ENCODE measurements at places on chromosomes 11 and 22. TPM values are rescaled to one million over a fixed set of nuclear protein-coding genes. Genes with fewer than 3 reads are reported as not detected.

The KRTAP5-8 gene
- polyA plus RNA-seq = 0.14 TPM

The GSTT4 gene
- polyA plus RNA-seq = not detected

The KCNA4 gene
- not detected for polyA plus RNA-seq

The WNT11 gene
- polyA plus RNA-seq = 0.03 TPM

The SPON1 gene
- polyA plus RNA-seq = not detected

The CTSC gene
- polyA plus RNA-seq = 186 TPM

The SESN3 gene
- 1.6 TPM for polyA plus RNA-seq

The CARNS1 gene
- 0.14 TPM for polyA plus RNA-seq

GRCh38 chr11:1824221-1825038 lies 10.4 kb upstream of the SYT8 start:
- no peak for DNase-seq

DNA sequence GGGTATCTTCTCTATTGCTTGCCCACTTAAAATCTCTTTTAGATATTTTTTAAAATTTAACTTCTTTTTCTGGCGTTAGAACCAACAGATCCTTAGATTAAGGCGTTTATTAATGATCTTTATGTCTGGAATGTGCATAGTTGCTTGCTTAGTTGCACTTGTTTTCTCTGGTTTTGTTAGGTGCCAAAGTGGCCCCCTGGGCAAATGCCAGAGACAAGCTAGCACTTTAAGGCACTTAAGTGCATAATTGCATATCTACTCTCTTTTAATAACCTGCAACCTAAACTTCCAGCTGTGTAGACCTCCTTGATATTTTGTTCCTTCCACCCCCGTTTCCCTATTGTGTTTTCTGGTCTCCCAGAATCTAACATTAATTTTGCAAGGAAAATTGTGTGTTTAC lies 3.3 kb downstream of the RBM4 start:
- DNase-seq = no peak

DNA sequence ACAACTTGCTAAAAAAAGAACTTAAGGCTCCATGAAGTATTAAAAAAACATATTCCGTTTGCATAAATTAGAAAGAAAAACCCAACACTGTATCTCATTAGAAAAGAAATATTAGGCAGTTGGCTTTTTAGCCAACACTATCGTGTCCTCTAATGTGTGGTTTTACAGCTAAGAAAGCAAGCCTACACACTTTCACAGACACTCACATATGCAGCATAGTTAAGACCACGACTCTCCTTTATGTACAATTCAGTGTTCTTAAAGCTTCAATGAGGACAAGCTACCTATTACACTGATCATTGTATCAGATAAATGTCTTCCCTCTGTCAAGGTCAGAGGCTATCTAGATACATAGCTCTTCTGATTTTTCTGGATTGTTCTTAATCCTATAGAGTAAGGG lies 80.1 kb downstream of the PICALM start:
- no peak for DNase-seq

DNA sequence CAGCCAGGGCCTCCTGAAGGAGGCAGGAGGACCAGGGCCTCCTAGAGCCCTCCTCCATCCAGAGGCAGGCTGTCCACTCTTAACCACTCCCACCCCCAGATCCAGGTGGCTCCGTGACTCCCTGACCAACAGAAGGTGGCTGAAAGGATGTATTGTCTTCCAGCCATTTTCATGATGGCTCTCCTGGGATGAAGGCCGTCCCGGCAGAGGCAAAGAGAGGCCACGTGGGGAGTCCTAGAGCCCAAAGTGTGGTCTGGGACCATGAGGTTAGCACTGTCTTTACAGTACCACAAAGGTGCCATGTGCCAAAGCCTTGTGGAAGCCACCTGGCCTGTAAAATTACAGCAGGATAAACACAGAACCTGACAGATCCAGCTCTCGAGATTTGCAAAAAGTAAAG lies 42.3 kb downstream of the DUSP8 start:
- DNase-seq = no peak

DNA sequence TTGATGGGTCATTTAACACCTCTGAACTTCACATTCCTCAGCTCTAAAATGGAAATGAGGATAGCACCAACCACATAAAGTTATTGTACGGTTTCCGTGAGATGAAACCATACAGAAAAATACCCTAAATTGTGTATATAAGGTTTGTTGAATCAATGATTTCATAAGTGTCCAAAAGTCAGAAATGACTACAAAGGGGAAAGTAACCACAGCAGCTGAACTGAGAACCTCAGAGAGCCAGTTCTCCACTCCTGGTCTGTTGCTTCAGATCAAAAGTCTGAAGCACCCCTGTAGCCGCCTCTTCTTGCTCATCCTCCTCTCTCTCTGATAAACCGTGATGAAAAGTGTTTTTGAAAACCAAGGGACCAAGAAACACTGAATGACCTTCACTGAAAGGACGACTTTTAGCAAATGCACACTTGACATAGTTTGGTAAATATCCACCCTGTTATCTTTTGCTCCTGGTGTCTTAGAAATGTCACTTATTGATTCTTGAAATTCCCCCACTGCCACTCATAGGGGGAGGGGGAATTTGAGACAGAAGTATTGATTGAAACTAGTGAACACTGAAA lies 194.5 kb downstream of the NAV2 start:
- DNase-seq = no peak

DNA sequence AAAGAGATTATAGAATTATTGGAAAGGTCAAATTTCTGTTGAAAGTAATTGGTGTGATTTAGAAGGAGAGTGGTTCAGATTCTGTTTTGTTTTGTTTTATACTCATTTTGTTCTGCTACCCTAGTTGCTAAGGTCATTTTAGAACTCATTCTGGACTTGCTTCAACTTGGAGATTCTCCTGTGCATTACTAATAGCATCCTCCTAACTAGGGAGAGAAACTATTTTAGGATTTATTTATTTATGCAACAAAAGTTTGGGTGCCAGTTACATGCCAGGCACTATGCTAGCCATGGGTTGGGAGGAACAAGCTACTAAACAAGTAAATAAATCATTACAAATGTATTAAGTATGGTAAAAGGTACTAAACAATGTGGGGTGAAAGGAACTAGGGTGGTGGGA lies 84.0 kb downstream of the YAP1 start:
- no peak for DNase-seq

- DNase-seq = no peak
Measured at GRCh38 chr11:121241343-121242211, 51.0 kb upstream of the SC5D start.

DNA sequence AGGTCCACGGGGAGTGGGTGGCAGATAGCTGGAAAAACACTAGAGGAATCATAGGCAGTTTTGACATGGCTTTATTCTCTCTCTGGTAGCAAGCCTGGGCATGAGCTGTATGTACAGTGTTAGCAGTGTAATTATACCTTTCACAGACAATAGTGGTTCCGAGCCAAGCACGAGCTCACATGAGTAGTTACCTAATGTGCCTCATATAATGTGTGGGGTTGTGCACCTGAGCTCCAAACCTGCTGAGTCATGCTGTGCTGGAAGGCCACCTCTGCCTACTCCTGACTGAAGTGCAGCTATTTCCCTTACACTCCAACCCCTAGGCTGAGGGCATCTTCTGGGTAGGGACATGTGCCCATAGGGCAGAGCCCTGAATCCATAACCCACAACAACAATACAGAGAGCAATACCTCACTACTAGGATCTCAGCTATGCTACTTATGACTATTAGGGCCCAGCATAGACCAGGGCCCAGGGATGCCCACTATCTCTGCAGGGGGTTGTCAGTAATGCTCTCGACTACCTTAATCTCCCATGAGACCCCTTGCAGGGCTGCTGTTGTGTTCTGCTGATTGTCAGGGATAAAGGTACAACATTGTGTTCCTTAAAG lies 432.1 kb downstream of the DYNC2H1 start:
- no peak for DNase-seq

DNA sequence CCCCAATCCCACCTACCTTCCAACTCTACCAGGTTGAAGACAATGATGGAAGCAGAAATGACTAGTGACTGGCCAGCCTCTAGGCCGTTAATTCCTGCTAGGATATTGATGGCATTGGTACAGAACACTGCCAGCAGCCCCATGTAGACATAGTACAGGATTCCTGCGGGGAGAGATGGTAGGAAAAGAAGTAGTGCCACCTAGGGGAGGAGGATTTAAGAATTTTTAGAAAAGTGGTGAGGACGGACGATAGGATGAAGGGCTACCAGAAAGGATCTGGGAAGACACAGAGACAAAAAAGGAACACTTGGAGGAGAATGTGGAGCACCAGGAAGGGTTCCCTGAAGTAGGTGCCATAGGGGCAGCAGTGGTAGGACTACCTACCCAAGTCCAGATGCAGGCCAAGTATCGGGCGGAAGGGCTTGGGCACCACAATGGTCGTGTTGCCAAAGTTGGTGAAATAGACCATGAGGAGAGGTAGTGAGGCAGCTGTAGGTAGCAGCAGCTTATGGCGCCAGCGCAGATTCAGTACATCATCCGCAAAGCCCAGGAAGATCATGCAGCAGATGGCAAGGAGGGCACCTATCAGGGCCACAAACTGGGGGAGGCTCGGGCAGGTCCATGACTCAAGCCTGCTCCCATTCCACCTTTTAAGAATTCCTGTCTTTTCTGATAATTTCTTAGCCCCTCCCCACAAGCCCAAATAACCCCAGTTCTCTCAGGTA lies 1.2 kb downstream of the DPAGT1 start:
- DNase-seq = peak; percentile 50

- no peak for DNase-seq
Measured at GRCh38 chr11:119852741-119853140, 123.7 kb upstream of the NECTIN1 start.

DNA sequence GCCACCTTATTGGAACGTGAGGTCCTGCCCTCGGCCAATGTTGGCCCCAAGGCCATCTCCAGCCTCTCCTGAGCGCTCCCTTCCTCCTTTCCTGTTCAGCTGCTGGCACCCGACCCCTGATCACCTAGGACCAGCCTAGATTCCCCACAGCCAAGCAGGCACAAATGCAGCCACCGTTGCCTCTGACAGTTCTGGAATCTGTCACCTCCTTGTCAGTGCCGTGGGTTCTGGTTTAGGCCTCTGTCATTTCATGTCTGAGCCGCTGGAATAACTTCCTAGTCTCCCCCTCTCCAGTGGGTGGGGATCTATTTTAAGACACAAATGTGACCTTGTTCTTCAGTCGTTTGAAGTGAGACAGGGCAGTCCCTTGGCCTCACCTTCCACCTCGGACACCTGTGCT lies 29.7 kb downstream of the FADS3 start:
- no peak for DNase-seq

GRCh38 chr11:297586-298405 lies 1.5 kb downstream of the IFITM5 start:
- no peak for DNase-seq

DNA sequence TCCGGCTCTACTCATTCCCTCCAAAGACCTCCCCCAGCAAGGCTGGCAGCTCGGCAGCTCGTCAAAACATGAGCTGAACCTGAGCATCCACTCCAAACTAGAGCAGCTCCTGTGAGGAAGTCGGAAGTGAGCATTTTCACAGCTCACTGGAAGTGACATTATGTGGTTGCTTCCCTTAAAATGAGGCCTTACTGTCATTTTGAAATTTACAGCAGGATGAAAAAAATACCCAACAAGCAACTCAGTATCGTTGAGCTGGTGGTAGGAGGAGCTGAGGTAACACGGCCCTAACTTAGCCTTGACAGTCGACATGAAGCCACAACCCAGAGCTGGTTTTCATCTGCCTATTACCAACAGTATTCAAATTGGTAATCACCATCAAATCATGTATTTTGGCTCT lies 38.0 kb upstream of the ARFGAP3 start:
- no peak for DNase-seq

GRCh38 chr11:65553301-65554001 lies 4.7 kb downstream of the LTBP3 start:
- no peak for DNase-seq

GRCh38 chr11:10478066-10478465 lies 23.0 kb downstream of the AMPD3 start:
- no peak for DNase-seq

GRCh38 chr11:123382555-123383074 lies 47.5 kb upstream of the GRAMD1B start:
- DNase-seq = no peak

DNA sequence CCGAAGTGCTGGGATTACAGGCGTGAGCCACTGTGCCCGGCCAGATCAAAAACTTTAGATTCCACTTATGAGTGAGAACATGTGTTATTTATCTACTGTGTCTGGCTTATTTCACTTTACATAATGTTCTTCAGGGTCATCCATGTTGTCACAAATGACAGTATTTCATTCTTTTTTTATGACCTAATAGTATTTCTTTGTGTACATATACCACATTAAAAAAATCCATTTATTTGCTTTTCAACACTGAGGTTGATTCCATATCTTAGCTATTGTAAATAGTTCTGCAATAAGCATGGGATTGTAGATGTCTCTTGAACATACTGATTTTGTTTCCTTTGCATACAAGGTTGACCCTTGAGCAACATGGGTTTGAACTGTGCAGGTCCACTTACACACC lies 13.2 kb upstream of the SCGB1D1 start:
- no peak for DNase-seq

DNA sequence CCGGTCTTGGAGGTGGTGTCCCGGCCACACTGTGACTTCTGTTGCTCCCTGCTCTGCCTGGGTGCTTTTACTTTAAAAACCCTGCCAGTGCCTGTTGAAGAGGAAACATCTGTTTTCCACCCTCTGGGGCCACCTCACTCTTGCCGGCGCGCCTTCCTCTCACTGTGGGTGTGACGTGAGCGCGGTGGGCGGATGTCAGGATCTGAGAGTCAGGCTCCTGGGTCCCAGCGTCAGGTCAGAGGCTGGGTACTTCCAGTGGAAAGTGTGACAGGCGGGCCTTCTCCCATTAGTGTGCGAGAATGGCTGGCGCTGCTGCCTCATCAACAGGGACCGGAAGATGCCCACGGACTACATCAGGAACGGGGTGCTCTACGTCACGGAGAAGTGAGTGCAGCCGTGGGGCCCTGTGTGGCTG lies 54.2 kb downstream of the GRAMD4 start:
- DNase-seq = peak; percentile 36

DNA sequence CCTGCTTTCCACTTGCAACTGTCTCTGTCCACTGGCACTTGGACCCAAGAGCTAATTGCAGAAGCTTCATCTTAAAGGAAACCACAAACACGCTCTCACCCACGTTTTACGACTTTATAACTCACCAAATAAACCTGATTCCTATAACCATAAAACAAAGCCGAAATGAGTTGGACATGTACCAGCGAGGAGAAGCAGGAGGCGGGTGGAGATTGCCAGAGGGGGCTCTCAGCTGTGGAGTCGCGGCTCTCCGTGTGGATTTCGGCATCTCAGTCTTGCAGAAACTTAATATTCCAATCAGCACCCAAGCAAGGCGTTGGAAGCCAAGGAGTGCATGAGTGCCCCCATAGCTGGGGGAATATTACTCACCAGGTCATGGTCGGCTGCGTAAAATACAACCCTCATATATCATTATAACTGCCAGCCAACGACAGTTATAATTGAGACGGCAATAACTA lies 483.6 kb downstream of the MN1 start:
- DNase-seq = no peak
